Activated T-cell treated with anti-CD3 and anti-CD28 coated beads, Interleukin-2, amount 50 U/mL, for 72 hours (primary cell): ENCODE measurements at places on chromosomes 13 and 19. TPM values are rescaled to one million over a fixed set of nuclear protein-coding genes. Genes with fewer than 3 reads are reported as not detected.

FUT1 gene
- total RNA-seq: 0.29 TPM

DNA sequence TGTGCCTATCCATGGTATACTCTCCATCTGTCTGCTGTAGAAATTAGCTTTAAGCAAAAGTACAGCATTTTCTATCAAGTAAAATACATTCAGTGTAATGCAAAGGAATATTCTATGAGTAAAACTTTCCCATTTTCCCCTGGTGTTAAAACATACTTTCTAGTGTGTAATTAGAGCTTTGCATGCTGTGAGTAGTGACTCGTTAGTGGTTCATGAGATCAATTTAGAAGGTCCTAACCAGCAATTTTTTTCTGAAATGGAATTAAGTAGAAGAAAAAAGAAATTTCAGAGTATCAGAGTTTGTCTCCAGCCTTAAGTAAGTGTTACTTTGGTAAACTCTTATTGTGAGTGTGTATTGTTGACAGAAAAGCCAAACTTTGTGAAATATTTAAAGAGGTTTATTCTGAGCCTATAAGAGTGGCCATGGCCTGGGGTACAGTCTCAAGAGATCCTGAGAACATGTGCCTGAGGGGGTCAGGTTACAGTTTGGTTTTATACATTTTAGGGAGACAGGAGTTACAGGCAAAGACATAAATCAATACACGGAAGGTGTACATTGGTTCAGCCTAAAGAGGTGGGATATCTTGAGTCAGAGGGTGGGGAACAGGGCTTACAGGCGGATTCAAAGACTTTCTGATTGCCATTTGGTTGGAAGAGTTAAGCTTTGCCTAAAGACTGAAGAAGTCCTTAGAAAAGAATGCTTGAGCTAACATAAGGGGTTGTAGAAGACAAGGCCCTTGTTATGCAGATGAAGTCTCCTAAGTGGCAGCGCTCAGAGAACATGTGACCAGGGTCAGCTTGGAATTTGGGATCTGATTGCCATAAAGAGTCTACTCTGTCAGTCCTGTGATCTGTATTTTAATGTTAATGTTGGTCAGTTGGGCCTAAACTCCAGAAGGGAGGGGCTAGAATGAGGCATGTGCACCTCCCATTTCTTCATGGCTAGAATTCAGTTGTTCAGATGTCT, 25.5 kb downstream of the FAM187B start:
- no peak for DNase-seq

- no peak for DNase-seq
Measured at GRCh38 chr13:65499256-65499655, 1730.9 kb downstream of the PCDH9 start.

HIF3A gene
- not detected for total RNA-seq

DNA sequence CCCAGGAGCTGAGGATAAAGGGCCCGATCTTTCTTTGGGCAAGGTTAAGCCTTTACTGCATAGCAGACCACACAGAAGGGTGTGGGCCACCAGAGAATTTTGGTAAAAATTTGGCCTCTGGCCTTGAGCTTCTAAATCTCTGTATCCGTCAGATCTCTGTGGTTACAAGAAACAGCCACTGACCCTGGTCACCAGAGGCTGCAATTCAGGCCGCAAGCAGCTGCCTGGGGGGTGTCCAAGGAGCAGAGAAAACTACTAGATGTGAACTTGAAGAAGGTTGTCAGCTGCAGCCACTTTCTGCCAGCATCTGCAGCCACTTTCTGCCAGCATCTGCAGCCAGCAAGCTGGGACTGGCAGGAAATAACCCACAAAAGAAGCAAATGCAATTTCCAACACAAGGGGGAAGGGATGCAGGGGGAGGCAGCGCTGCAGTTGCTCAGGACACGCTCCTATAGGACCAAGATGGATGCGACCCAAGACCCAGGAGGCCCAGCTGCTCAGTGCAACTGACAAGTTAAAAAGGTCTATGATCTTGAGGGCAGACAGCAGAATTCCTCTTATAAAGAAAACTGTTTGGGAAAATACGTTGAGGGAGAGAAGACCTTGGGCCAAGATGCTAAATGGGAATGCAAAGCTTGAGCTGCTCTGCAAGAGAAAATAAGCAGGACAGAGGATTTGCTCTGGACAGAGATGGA, 8.4 kb upstream of the CEACAM19 start:
- DNase-seq: no peak

GRCh38 chr13:52348071-52348470, 57.9 kb downstream of the THSD1 start:
- DNase-seq: no peak

TNFSF9 gene
- total RNA-seq: 3.4 TPM

GRCh38 chr19:47430041-47430802, 10.9 kb upstream of the MEIS3 start:
- peak; percentile 49 for DNase-seq
